ENCODE measurements at places on chromosomes 2 and 18.
A peak's percentile ranks its signal among the peaks of the same experiment; 100 is the strongest.

DNA sequence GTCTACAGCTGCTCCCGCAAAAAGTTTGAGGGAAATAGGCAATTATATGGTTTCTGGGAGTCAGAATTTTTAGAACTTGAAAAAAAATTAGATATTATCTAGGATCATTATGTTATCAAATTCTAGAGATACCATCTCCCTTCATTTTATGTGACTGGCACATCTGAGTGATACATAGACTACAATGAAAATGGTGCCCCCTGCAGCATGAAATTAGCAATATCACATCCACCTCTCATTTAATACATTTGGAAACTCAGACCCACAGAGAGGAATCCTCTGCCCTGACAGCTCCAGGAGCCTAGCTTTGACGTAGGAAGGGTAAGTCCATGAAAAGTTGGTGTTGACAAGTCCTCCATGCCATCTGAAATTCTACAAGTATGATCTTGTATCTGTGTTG, 381.6 kb downstream of the SUCLG1 start:
- DNase-seq = no peak
- H3K27ac ChIP-seq = no peak overlapping the region
- H3K4me3 ChIP-seq = no peak overlapping the region
- no peaks in the 10 kb centered on the region for H3K4me1 ChIP-seq
- H3K36me3 ChIP-seq = no peaks in the 10 kb centered on the region

DNA sequence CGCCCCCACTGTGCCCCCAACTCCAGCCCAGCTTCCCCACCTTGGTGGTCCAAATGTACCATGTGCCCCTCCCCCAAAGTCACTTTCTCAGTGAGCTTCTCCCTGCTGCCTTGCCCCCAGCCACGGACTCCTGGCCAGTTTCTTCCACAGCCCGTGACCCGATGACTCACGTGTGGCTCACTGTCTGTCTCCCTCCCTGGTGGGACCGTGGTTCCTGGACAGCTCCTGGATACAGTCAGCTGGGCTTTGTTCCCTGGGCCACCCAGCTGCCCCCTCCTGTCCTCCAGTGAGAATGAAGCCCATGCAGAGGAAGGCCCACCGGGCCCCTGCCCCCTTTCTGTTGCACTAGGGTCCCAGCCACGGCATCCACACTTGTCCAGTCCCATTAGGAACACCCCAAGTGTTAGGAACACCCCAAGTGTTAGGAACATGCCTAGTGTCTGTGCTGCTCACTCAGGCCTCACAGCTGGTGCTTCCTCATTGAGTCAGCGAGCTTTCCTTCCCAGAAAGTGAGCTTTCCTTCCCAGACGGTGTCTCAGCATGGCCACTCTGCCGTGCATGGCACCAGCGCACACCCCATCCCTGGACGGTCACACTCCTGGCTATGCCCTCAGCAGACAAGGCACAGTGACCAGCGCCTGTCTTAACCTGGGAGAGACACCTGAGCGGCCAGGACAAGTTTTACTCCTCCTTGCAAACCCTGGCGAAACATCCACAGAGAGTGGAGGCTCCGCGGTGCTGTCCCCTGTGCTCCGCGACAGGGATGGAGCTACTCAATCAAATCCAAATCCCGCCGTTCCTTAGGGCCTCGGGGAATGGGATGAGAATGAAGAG, 44.8 kb upstream of the CTDP1 start:
- no peak for DNase-seq
- peaks cover 12% of the 10 kb centered on the region for H3K27me3 ChIP-seq
- H3K4me1 ChIP-seq = peaks cover 3% of the 10 kb centered on the region
- no peaks in the 10 kb centered on the region for H3K36me3 ChIP-seq
- H3K4me3 ChIP-seq = no peak overlapping the region

- peaks cover 11% of the 10 kb centered on the region for H3K4me1 ChIP-seq
- no peak for DNase-seq
Measured at GRCh38 chr2:71153585-71154224, 23.3 kb downstream of the MPHOSPH10 start.

DNA sequence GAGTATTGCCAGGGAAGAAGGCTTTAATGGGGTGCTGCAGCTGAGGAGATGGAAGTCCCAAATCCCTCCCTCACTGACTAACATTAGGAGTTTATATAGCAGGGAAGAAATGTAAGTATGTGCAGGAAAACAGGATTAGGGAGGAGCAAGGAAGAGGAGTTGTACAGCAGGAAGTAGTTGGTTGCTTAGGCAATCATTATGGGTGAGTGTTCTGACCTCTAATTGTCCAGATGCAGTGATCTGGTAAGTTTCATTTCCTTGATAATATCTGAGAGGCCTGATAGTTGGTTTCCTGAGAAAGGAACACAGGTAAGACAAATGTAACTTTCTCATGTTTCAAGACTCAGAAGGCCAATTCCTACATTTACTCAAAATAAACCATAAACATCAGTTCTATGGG, 331.9 kb upstream of the GULP1 start:
- H3K4me3 ChIP-seq = no peak overlapping the region
- no peak overlapping the region for H3K27ac ChIP-seq
- H3K36me3 ChIP-seq = no peaks in the 10 kb centered on the region
- no peaks in the 10 kb centered on the region for H3K4me1 ChIP-seq

- no peak for DNase-seq
- no peak overlapping the region for H3K27ac ChIP-seq
- H3K4me3 ChIP-seq = no peak overlapping the region
- H3K36me3 ChIP-seq = no peaks in the 10 kb centered on the region
- H3K27me3 ChIP-seq = no peaks in the 10 kb centered on the region
Measured at GRCh38 chr2:45771261-45771660, 119.8 kb downstream of the PRKCE start.

GRCh38 chr2:218393750-218394290, 5.8 kb upstream of the CTDSP1 start:
- no peak overlapping the region for H3K27ac ChIP-seq
- no peaks in the 10 kb centered on the region for H3K36me3 ChIP-seq

DNA sequence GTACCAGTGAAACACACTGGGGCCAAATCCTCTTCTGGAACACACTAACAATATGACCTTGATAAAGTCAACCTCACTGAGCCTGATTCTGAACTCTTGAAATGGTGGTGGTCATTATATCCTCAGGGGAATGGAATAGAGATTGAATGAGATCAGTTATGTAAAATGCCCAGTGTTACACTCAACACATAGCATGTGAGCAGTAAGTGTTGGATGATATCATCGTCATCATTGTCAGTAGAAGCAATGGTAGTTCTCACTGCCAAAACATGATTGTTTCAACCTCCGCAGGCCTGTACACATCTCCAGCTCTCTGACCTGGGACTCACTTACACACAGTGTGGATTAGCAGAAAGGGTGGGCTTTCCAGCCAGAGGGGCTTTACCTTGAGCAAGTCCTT, 5.5 kb upstream of the ST8SIA3 start:
- H3K36me3 ChIP-seq = no peaks in the 10 kb centered on the region
- no peak overlapping the region for H3K27ac ChIP-seq
- H3K27me3 ChIP-seq = peaks cover 24% of the 10 kb centered on the region
- H3K4me1 ChIP-seq = no peaks in the 10 kb centered on the region
- no peak overlapping the region for H3K4me3 ChIP-seq
- DNase-seq = no peak

DNA sequence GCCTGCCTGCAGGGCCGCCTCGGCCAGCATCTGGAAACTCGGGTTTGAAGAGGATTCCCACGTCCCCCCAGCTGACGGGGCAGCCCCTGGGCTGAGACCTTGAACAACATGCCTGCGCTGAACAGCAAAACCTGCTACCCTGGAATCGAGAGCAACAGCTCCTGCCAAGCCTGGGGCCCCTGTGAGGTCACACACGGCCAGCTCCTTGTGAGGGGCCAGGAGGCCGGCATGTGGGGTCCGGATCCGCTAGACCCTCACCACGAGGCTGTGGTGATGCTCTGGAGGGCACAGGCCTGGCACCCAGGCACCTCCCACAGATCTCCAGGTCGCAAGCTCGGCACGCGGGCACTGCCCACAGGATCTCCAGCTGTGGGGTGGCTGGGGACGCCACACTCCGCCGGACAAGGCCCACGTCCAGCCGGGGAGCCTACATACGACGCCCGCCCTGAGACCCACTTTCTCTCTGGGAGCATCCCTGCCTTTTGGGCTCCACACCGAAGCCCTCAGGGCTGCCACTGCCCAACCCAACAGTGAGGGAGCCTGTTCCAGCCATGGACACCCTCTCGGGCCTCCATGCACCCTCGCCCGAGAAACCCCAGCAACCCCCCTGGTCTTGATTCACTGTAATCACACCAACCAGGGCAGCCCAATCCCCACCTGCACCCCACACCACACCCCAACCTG, 34.1 kb downstream of the SLC66A2 start:
- H3K36me3 ChIP-seq = peaks cover 11% of the 10 kb centered on the region
- peaks cover 9% of the 10 kb centered on the region for H3K4me1 ChIP-seq
- no peaks in the 10 kb centered on the region for H3K27me3 ChIP-seq
- DNase-seq = no peak

DNA sequence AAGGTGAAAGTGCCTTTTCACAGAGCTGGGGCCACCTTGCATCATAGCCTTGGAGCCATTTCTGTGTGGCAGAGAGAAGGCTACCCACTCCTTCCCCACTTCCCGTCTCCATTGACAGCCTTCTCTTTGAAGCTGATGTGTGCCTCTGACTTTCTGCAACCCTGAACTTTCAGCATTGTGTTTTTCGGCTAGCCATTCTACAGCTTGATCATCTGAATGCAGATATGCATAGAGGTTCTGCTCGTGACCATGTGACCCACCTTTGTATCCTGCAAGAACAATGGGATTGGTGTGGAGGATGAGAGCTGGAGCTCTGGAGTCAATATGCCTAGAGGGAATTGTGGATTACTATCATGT, 69.1 kb upstream of the KCNE4 start:
- H3K4me1 ChIP-seq = peaks cover 3% of the 10 kb centered on the region
- no peak overlapping the region for H3K4me3 ChIP-seq
- no peaks in the 10 kb centered on the region for H3K36me3 ChIP-seq
- H3K27ac ChIP-seq = no peak overlapping the region

DNA sequence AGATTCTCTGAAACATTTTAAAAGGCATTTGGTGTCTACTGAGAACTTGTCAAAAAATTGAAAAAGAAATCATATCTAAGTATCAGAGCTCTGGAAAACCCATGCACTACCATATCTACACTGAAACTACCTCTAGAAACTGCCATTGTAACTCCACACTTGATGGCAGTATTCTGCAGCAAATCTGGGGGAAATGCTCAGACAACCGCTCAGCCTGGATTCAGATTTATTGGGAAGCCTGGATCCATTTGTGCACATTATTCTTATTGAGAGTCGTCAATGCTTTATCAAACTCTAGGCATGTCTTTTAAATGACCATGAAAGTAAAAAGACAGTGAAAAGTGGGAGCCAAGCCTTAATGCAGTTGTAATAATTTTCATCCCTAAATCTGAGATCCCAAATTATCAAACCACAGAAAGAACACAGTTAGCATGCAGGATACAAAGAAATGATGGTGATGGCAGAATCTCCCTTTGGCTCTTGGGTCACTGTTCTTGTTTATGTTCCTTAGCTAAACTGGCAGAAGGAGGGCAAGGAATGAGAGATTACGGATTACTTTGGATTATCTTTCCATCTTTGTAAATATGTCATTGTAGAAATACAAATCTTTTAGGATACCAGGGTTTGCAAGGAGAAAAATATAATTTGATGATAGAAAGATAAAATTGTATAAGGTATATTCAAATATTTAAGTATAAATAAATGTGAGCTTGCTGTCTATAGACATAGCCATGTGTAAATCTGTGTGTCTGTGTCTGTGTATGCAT, 512.1 kb upstream of the SYT4 start:
- H3K27me3 ChIP-seq = no peaks in the 10 kb centered on the region
- no peak for DNase-seq
- H3K4me1 ChIP-seq = no peaks in the 10 kb centered on the region
- H3K36me3 ChIP-seq = no peaks in the 10 kb centered on the region
- no peak overlapping the region for H3K4me3 ChIP-seq
- no peak overlapping the region for H3K27ac ChIP-seq

DNA sequence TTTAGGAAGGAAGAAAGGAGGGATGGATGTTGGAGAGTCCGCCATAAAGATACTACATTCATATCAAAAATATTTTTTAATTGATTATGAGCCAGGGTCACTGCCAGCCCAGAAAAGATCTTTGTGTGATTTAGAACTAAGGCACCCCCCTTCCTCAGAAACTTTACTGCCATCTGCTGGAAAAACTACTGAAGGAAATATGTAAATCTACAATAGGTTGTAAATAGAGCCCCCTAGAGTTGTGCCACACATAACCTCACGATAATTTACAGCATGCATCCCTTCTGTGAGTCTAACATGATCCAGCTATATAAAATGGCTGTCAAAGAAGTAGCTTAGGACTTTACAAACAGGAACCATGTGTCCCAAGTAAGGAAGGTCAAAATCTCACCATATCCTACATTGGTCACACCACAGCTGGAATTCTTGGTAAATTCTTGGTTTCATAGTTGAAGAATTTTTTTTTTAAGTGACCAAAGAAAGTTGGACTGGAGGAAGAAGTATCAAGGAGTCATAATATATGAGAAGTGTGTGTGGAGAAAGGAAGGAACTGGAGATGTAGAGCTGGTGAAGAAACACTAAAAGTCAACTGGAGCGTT, 152.5 kb downstream of the CYP26B1 start:
- H3K27ac ChIP-seq = no peak overlapping the region
- H3K27me3 ChIP-seq = peaks cover 9% of the 10 kb centered on the region

- no peak overlapping the region for H3K27ac ChIP-seq
- no peak overlapping the region for H3K4me3 ChIP-seq
- H3K4me1 ChIP-seq = peaks cover 7% of the 10 kb centered on the region
- H3K27me3 ChIP-seq = peaks cover 10% of the 10 kb centered on the region
- no peaks in the 10 kb centered on the region for H3K36me3 ChIP-seq
Measured at GRCh38 chr2:41930807-41931566, 116.8 kb upstream of the PKDCC start.

GRCh38 chr2:205177546-205177945, 504.8 kb upstream of the NRP2 start:
- no peaks in the 10 kb centered on the region for H3K27me3 ChIP-seq
- H3K27ac ChIP-seq = no peak overlapping the region
- no peaks in the 10 kb centered on the region for H3K36me3 ChIP-seq
- no peaks in the 10 kb centered on the region for H3K4me1 ChIP-seq
- DNase-seq = no peak

DNA sequence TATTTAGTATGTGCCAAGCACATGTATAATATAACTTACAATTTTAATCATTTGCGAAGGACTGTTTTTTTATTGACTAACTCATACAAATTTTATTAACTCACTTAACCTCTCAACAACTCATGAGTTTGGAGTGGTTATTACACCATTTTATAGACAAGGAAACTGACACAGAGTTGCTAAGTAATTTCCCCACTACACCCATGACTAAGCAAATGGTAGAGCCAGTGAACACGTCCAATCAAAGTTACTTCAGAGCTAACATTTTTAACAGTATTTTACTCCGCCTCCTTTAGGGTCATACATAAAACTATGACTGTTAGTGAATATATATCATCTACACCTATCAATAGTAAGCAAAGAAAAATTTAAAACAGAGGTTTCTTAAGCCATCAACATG, 556.7 kb upstream of the FSIP2 start:
- DNase-seq = no peak
- no peak overlapping the region for H3K27ac ChIP-seq
- no peaks in the 10 kb centered on the region for H3K36me3 ChIP-seq
- no peak overlapping the region for H3K4me3 ChIP-seq

GRCh38 chr2:196262606-196263005, 91.2 kb upstream of the STK17B start:
- H3K27ac ChIP-seq = peak overlapping the region; percentile 99
- no peaks in the 10 kb centered on the region for H3K36me3 ChIP-seq
- H3K27me3 ChIP-seq = no peaks in the 10 kb centered on the region
- peaks cover 53% of the 10 kb centered on the region for H3K4me1 ChIP-seq
- H3K4me3 ChIP-seq = peak overlapping the region; percentile 78
- DNase-seq = no peak

Measured in T-helper 17 cell (primary cell).